ENCODE measurements at places on chromosomes 3 and 15. TPM values are rescaled to one million over a fixed set of nuclear protein-coding genes. Genes with fewer than 3 reads are reported as not detected.

GRCh38 chr15:73648014-73648295 lies 14.8 kb upstream of the NPTN start:
- H3K36me3 ChIP-seq = no peaks in the 10 kb centered on the region
- peaks cover 32% of the 10 kb centered on the region for H3K4me1 ChIP-seq
- DNase-seq = no peak

Gene SPINK8
- total RNA-seq = not detected

- peaks cover 7% of the 10 kb centered on the region for H3K4me1 ChIP-seq
- peaks cover 6% of the 10 kb centered on the region for H3K36me3 ChIP-seq
- no peak overlapping the region for H3K27ac ChIP-seq
Observed at GRCh38 chr15:71542836-71543235, 267.5 kb upstream of the NR2E3 start.

Gene SAXO2
- 3.9 TPM for total RNA-seq

DNA sequence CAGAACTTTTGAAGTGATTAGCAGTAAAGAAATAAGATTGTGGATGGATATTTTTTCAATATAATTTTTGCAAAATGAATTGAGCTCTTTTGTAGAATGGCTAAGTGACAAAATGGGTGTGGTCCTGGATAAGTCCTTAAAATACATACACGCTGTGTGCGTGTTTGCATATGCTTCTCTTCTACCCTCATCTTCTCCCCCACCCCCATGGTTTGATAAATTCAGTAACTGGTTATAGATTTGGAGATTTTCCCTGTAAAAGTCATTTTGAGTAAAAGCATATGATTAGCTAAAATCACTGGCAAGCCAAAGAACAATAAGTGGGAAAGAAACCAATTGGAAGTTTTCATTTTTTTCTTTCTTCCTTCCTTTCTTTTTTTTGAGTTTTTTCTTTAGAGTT lies 453.9 kb upstream of the MDFIC2 start:
- H3K4me3 ChIP-seq = no peak overlapping the region
- H3K4me1 ChIP-seq = no peaks in the 10 kb centered on the region
- DNase-seq = no peak
- no peaks in the 10 kb centered on the region for H3K36me3 ChIP-seq
- peaks cover 66% of the 10 kb centered on the region for H3K27me3 ChIP-seq
- no peak overlapping the region for H3K27ac ChIP-seq

GRCh38 chr3:72571052-72571451 lies 277.2 kb downstream of the SHQ1 start:
- H3K27me3 ChIP-seq = no peaks in the 10 kb centered on the region
- H3K36me3 ChIP-seq = no peaks in the 10 kb centered on the region
- no peak for DNase-seq
- no peak overlapping the region for H3K4me3 ChIP-seq
- no peaks in the 10 kb centered on the region for H3K4me1 ChIP-seq

Measured in MCF 10A (cell line).